ENCODE measurements at places on chromosomes 11 and 22.

- DNase-seq, result peak; percentile 63
These were observed 145.0 kb upstream of the RAG2 start for GRCh38 chr11:36743039-36743438.

DNA sequence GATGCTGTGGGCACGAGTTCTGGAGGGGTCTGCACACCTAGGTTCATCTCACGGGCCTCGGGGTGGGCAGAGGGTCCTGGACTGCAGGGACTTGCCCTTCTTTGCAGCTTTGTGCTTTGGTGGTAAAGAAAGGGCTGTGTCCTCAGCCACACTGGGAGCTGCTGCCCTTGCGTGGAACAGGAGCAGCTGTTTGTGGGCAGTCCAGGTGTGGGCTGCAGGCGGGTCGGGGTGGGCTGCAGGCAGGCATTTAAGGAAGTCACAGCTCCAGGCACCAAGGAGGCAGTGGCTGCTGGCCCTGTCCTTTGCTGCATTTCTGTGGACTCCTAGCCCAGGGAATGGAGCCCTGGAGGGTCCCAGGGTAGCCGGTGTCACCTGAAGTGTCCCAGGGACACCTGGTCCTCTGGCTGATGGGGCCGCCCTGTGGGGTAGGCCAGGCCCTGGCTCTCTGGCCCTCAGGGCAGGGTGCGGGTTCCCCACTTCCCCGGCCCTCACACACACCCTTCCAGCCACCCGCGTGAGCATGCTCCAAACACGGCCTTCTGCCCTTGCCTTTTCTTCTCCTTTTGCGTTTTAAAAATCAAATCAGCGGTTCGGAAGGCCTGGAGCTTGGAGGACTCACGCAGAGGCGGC, 1240.3 kb downstream of the BRD1 start:
- no peak for DNase-seq

- no peak for DNase-seq
These were observed 36.8 kb upstream of the RBFOX2 start for GRCh38 chr22:36065462-36065774.

GRCh38 chr22:37674951-37675929, at the start of gene LGALS1:
LGALS1 (plus strand) TSS chr22:37675636; CDS start chr22:37675703, 67 bp downstream.
- DNase-seq, result peak; percentile 93

DNA sequence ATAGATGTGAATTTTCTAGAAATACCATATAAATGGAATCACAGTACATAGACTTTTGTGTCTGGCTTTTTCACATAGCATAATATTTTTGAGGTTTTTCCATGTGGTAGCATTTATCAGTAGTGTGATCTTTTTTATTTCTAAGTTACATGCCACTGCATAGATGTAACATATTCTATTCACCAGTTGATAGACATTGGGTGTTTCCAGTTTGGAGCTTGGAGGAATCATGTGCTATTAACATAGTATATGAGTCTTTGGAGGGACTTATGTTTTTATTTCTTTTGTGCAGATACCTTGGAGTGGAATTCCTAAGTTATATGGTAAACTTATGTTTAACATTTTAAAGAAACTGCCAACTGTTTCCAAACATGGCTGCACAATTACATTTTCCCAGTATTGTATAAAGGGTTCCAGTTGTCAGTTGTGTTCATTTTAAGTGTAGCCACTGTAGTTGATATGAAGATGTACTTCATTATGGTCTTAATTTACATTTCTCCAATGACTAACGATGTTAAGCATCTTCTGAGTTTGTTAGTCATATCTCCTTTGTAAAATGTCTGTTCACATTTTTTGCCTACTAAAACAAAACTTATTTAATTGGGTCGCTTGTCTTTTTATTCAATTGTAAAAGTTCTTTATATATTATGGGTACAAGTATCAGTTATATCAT, 145.7 kb upstream of the TRPC6 start:
- DNase-seq, result no peak

GRCh38 chr22:29080106-29080975, 7.5 kb downstream of the KREMEN1 start:
- no peak for DNase-seq

DNA sequence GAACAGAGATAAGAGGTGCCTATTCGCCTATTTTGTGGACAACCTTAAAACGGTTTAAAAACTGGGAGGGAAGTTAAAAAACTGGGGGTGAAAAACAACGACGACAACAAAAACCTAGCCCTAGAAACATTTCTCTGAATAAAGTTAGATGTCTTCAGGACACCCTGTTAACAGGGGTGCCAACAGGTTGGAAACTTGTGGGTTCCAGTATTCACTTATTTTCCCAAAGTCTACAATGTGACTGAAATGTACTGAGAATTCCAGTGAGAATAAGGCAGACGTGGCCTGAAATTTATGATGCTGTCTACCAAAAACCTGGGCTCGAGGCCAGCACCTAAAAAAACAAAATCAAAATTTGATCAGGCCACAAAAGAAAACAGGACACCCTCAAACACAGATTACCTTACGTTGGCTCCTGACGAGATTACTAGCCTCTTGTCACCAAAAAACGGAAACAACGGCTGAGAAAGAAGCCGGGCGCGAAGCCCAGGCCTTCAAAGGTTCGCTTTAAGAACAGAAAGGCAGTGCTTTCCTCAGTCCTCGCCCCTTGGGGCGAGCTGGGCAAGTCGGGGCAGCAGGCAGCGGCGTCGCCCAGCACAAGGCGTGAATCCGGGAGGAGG, 906 bp downstream of the CCDC90B start:
- no peak for DNase-seq

- peak; percentile 27 for DNase-seq
These were observed 95.1 kb upstream of the PLET1 start for GRCh38 chr11:112355726-112356125.

- no peak for DNase-seq
These were observed 16.3 kb upstream of the CLMP start for GRCh38 chr11:123211149-123211852.

GRCh38 chr11:66204412-66204811, 64.0 kb upstream of the RAB1B start:
- no peak for DNase-seq

- no peak for DNase-seq
These were observed 734 bp upstream of the TMEM123 start for GRCh38 chr11:102453302-102453695.

DNA sequence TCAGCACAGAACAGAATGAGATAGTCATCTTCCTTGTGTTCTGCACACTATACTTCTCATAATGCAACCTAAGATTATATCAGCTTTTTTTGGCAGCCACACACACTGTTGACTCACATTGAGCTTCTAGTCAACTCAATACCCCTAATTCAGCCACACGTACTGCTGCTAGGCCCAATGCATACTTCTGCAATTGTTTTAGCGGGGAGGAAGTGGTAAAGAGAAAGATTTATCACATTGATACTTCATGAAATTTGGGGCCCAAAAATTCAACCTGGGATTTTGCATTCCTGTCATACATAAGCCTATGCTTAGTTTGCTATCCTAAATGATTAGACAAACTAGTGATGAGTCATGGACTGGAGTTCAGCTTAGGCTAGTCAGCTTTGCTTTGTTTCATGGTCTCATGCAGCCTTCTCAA, 8.6 kb upstream of the UPB1 start:
- peak; percentile 42 for DNase-seq

- no peak for DNase-seq
These were observed 322.2 kb upstream of the DDI1 start for GRCh38 chr11:103714246-103714645.

DNA sequence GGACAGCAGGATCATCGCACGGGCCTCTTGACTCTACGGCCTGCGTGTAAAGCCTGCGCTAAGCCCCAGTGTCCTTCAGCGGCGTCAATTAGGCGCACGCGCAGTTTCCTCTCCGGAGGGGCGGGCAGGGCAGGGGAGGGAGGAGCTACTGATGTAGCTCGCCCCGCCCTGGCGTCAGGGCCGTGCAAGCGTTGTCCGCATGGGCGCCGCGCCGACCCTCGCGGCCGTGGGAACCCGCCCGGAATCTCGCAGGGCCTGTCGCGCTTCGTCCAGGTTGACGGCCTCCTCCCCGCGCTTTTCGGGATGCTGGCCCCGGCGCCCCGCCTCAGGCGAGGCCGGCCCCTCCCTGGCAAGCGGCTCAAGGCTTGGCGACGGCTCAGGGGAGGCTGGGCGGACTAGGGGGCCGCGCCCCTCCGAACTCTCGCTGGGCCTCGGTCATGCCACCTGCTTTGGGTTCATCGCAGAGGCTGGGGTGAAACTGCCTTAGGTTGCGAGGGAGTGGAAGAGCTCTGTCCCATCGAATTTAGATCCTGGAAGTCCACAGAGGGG, 61.1 kb downstream of the ST3GAL4 start:
- peak; percentile 90 for DNase-seq

DNA sequence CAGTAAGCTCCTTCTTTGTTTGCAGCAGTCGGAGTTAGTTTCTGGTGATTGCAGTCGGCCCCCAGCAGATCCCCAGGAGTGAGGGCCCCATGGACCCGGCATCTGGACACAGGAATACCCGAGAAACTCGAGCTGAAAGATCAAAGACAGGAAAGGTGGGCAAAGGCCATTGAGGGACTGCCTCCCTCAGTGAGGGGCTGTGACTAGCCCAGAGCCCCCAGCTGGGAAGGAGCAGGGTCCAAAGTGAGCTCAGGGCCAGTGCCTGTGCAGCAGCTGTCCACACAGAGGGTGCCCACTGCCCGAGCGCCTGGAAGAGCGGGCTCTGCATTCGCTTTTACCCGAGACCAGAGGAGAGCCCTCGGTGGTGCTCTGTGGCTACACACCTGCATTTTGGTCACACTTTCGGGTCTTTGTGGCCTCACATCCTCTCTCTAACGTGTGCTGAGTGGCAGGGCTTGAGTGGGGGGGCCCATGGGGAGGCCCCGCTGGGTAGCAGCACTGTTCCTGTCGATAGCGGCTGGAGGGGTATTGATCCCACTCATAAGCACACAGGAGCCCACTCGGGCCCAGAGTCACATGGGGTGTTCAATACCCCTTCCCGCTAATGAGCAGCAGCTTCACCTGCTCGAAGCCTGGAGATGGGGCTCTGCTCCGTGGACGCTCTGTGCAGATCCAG, 532.9 kb downstream of the TBC1D22A start:
- DNase-seq, result no peak

DNA sequence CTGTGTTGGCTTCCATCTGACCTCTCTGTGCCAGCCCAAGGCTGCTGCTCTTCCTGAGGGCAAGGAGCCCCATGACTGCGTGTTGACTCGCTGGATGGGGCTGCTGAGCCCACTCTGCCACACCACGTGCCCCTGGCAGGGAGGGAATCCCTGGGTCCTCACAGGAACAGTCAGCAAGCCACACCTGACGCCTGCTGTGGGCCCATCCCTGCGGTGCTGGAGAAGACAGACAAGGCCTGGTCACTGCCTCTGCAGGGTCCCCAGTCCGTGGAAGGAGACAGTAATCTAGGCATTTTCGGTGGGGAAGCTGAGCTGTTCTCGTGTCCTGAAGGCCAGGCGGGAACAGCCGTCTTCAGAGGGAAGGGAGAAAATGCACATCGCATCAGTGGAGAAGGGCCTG, 10.6 kb upstream of the PPP6R3 start:
- no peak for DNase-seq

DNA sequence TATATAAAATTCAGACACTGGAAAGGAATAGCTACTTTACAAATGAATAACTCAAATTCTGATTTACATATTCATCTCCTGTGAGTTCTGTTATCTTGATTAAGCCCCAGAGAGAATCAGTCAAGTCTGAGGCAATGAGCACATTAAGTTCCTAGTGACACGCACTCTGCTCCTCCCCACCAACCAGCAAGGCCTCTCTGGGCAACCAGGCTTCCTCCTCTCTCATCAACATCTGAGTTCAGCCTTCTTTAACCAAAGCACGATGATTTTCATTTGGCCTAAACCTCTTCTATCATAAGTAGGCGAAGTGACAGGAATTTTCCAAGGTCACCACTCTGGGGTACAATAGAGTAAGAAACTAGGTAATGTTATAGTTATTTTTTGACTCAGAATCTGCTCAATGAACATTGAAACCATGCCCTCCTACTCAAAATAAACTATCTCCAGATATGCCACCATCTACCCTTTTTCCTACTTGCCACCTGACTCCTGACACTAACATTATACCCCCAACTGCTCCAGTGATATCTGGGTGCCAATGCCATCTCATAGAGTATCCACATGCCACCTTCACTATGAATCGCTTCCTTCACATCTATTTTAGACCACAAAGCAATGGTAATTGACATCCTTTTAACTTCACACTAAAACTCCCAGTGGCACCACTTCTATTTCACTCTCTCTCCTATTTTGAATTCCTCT, 114.8 kb downstream of the FAM76B start:
- DNase-seq, result no peak

- DNase-seq, result peak; percentile 78
These were observed 386.5 kb downstream of the SOX6 start for GRCh38 chr11:15969701-15970329.

GRCh38 chr22:32097881-32098499, 54.9 kb downstream of the SLC5A1 start:
- no peak for DNase-seq

DNA sequence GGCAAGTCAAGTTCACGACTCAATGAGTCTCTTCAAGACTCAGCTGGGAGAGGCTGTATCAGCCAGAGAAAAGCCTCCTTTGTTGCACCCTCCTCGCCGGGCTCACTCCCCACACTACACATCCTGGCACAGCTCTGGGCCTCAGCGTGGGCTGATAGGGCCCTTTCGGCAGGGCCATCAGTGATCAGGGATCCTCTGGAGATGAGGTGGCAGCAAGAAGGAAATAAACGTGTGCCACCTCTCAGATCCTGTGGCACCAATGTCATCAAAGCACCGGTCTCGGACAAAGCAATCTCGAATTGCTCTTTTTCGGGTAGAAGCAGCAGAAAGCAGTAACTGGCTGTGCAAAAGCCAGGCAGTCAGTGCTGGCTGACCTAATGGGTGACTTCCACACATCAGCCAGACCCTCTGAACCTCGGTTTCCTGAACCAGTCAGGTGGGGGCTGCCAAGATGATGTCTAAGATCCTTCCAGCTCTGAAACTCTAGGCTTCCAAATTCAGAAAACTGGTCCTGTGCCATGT, 2.1 kb downstream of the EHD1 start:
- DNase-seq, result no peak

GRCh38 chr11:119195680-119196079, 10.4 kb downstream of the NHERF4 start:
- peak; percentile 18 for DNase-seq

DNA sequence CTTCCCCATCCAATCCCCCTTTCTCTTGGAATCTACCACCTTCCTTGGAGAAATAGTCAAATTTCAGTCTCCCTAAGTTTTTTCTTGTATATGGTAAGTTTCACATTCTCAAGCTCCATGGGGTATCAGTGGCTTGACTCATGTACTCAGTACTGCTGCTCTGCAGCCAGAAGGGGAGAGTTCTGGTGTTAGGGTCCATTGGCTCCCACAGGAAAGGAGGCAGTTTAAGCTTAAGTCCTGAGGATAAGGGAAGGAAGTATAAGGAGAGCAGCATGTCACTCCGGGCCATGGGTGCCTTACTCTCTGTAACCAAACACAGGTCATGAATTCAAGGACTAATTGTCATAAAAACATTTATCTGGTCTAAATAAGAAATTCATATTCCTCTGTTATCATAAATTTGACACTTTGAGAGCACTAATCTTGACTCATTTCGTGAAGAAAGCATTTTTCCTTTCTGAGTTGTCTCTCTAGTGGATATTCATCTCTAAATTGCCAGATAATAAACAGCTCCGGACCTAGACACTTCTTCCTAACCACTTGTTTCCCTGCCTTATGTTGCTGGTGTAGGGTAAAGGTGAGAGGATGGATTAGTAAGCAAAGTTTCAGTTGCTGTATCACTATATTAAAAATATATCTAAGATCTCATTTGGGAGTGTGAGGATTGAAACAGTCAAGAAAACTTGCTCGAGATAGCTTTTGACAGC, 20.1 kb upstream of the SORL1 start:
- DNase-seq, result peak; percentile 39
